Stimulated activated CD8-positive, alpha-beta memory T cell treated with anti-CD3 and anti-CD28 coated beads, Interleukin-15, amount 100 ng/mL, for 48 hours (primary cell): ENCODE measurements at places on chromosomes 7 and 10.

DNA sequence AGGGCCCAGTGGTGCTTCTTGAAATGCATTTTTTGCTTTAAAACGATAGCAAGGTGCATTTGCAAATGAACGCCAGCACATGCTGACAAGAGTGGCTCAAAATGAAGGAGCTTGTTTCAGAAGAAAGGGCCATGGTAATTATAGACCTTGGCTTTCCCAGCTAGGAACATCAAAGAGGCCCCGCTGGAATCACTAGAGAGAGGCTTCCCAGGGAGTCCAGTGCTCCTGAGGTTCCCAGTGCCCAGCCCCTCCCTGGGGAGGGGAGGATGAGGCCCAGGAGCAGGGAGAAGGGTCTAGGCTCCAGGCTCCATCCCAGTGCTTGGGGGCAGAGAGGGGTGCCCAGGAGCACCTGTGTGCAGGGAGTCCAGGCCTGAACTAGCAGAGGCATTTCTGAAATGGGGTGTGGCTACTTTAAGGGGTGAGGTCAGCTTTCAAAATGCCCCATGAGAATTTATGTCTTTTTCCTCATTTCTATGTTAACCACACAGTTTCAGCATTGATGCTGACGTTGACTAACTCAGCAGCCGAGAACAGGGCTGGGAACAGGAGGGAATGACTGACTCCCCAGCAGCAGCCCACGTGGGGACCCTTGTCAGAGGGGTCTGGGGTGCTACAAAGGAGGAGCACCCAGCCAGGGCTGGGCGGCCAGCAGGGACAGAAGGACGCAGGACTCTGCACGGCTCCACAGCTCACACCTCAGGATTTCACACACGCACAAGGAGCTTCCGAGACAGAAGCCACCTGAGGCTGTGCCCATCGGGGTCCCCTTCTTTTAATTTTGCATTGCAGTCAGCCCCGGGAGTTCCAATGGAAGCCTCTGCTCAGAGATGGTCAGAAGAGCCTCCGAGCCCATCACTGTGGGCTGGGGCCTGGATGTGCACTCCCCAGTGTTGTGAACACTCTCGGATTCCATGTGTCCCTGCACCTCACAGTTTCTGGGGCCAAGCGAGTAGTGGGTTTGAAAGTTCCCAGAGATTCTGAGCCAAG is 570.2 kb downstream of the PTPRN2 start:
- DNase-seq = no peak

GRCh38 chr10:27614776-27615175 is 110.7 kb downstream of the RAB18 start:
- no peak for DNase-seq

DNA sequence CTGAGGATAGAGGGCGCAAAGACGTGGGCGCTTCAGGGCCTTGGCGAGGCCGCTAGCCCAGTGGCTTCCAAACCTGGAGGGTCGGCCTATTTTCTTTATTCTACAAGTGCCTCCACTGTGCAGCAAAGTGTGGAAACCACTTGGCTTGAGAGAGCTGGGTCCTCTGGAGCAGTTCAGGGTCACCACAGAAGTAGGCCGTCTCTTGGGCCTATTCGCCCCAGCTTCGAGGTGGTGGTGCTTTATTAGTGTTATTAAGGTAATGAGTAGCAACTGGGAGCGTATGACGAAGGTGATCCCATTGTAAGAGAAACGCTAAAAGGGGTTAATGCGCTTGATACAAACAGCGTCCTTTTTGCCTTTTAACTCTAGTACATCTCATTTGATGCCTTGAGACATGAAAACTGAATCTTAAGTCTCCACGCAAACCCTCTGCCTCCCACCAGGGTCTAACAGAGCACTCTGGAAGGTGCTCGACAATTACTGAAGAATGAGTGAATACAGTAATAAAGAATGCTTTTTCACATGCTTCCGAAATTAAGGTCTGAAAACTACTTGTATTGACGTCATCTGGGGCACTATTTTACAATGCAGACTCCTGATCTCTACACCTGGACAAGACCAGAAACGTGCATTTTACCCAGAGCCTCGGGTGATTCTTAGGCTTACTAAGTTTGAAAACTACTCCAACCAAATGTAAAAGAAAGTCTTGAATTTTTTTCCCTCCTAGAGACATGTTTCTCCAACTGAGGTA is 647 bp upstream of the GSAP start:
- no peak for DNase-seq

GRCh38 chr10:82472406-82473335 is 597.7 kb downstream of the NRG3 start:
- DNase-seq = no peak

DNA sequence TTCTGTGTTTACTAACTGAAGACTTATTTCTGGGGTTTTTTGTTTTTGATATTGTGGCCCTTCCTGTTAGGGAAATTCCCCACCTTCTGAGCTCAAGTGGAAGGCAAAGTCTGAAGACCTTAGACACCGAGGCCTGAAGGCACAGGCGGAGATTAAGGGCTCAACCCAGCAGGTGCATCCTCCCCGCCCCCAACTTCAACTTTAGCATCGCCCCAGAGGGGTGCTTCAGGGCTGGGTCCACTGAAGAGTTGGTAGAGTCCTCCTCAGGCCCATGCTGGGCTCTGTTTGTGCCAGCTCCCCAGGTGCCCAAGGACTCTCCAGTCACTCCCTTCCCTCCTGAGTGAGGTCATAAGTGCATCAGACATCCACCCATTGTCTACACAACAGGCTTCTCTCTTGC is 9.4 kb upstream of the PPIA start:
- DNase-seq = no peak

GRCh38 chr7:16982640-16983350 is 101.0 kb upstream of the AGR3 start:
- DNase-seq = no peak

DNA sequence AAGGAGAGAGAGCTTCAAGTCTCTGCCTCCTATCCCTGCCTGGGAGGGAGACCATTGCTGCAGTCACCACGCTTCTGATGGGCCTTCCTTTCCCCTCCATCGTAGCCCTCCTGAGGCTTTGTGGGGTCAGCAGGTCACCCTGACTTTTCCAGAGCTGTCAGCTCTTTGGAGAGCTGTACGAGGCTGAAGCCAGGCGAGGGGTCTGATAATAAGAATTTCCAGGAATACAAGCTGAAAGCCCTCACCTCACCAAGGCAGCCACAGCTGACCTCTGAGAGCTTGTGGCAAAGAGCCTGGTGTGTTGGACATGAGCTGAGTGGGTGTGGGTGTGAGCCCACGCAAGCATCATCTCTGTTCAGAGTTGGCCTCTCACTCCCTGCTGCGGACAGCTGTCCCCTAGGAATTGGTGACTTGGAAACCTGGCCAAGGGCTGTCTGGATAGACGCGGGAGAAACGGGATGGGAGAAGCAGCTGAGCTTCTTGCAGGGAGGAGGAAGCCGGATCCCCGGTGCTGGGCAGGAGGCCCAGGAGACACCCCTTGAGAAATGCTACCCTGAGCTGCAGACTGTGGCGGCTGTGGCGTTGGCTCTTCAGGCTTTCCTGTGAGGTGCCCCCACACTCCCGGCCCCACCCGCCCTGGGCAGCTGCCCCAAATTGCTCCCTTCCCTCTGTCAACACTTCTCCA is 122.1 kb upstream of the BTBD16 start:
- no peak for DNase-seq

GRCh38 chr10:88545359-88545758 is 37.8 kb downstream of the RNLS start:
- DNase-seq = no peak

DNA sequence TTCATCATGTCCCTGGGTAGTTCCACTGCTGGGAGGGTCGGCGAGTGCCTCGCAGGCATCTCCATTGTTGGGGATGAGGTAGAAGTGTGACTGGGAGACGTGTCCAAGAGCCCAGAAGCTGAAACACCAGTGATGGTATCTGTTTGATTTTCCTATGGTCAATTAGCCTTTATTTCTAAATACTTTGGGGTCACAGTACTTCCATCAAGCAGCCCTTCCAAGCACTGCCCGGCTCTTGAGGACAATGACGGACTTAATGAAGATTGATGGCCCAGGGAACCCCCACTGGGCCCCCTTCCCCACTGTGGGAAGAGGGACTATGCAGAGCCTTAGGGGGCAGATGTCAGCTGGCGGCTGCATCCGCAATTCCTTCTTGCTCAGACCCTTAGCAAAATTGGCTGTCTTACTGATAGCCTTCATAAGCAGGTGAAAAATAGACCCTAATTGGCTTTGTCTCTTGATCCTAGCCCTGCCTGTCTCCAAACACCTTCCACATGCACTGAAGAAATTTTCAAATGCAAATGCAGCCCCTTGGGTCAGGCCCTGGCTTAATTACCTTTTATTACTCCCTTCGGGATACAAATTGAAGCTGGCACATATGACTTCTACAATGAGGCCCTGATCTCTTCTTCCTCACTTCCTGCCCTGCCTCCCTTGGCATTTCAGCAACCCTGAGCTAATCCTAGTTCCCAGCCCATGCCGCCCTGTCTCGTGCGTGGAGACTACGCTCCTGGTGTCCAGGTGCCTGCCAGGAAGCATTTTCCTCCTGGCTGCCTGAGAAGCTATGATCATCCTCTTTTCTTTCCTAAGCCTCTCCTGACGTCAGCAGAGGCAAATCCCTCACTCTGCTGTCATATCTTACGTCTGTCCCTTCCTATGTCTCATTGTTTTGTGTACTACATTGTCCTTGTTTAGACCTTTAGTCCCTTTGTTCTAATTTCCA is 124.5 kb upstream of the GDF10 start:
- DNase-seq = no peak

DNA sequence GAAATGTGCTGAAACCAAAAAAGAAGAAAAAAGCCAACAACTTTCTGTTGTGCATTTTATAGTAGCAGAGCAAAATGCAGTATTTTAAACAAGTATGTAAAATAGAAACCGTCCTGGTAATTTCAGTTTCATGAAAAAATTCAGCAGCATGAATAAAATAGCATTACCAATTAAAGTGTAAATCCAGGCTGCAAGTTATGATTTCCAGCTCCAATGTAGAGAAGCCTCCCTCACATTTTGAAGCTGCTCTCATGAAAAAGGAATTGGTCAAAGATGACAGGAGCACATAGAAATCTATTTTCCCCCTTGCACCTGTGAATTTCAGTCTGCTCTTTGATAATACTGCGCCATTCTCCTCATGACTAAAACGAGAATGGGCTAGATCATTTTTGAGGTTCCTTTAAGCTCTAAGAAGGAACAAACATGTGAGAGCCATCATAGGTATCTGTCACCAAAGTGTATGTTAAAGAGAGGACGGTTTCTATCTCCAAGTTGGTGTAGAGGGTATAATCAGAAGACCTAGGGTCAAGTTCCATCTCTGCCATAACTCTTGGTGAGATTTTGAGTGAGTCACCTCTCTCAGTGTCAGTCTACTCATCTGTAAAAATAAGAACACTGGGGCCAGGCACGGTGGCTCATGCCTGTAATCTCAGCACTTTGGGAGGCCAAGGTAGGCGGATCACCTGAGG is 107.5 kb downstream of the MTPAP start:
- DNase-seq = no peak

GRCh38 chr10:113047605-113047962 is 97.5 kb downstream of the TCF7L2 start:
- no peak for DNase-seq

GRCh38 chr7:102472126-102473041 is 6.3 kb downstream of the POLR2J start:
- DNase-seq = no peak

DNA sequence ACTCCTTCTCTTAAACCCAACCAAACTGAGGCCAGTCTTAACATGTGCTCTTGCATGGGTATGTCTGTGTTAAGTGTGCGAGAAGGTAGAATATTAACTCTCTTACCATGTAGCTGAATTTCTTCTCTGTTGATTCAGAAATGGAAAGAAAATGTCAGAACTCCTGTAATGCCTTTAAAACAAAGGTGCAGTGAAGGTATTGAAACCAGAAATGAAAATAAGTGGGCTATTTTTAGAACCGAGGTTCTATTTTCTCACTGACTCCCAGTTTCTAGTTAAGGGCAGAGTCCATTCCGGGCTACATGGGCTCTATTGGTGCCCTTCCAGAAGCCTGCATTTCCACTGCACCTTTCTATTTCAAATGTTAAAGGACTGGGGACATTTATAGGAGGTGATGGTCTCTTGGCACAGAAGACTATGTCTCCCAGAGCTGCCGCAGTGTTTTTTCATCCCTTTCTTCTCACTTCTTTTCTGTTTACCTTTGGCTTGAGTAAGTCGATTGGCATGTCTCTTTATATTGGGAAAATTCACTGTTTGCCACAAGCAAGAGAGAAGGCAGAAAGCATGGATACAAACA is 174.9 kb downstream of the LRMDA start:
- DNase-seq = no peak

- no peak for DNase-seq
Measured at GRCh38 chr10:69873135-69873639, 71.5 kb downstream of the COL13A1 start.

- no peak for DNase-seq
Measured at GRCh38 chr10:95688648-95689047, 5.1 kb downstream of the TCTN3 start.

DNA sequence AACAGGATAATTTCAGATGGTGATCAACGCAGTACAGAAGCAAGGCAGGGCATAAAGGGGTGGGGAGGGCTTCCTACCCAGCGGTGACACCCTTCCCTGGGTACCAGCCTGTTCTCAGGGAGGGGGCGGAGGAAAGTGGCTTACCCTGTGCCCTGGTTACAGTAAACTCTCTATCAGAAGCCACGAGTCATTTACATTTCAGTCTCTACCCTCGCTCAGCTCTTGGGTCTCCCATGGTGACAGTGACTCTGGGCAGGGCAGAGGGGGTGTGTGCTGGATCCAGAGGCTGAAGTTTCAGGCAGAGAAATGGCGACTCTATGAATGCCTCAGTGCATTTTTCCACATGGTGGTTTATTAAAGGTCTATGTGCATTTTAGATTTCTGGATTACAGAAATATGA is 107.0 kb downstream of the ADARB2 start:
- DNase-seq = no peak

DNA sequence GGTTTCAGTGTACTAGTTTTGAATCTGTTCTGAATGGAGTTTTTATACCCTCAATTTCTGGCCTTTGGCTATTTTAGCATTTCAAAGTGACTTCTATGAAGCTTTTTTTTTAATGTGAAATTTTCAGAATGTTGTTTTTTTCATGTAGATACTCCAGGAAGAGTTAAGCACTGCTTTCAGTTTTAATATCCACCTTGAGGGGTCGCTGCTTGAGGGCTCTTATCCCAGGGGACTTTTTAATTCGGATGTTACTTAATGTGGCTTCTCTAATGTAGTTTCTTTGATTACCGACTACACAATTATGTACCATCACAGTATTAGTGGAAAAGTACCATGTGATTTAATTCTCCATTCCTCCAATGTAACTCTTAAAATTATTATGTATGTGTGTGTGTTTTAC is 5.2 kb downstream of the IFIT5 start:
- DNase-seq = no peak

DNA sequence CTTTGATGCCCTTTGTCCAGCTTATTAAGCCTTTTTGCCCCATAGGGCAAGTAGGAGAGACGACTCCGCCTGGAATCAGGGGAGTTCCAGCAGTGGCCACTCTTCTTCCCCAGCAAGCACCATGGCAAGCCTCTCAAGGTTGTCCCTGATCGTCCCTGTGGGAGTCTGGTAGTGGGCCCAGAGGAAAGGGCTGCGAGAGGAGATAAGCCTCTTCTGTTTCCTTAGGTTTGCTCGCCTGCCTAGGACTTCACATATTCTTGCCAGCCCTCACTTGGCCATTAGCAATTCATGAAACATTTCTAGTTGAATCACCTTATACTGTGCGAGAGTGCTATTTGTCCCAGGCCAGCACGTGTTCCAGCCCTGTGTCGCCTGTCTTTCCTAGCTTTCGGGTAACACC is 47.8 kb upstream of the CPN1 start:
- no peak for DNase-seq

GRCh38 chr7:24800667-24801066 is 43.4 kb upstream of the GSDME start:
- no peak for DNase-seq

- no peak for DNase-seq
Measured at GRCh38 chr10:110344622-110345021, 39.9 kb upstream of the SMNDC1 start.
